ENCODE measurements at places on chromosomes 6 and 20. TPM values are rescaled to one million over a fixed set of nuclear protein-coding genes. Genes with fewer than 3 reads are reported as not detected.

Gene CST7
- total RNA-seq, result 77.8 TPM

Gene PRDM1
- 174 TPM for total RNA-seq

Gene SRSF12
- total RNA-seq, result 0.17 TPM

Gene EPPIN
- total RNA-seq, result not detected

Gene HLA-DPA1
- 33.8 TPM for total RNA-seq

Gene SOX12
- total RNA-seq, result 0.36 TPM

Gene GSTA1
- not detected for total RNA-seq

DNA sequence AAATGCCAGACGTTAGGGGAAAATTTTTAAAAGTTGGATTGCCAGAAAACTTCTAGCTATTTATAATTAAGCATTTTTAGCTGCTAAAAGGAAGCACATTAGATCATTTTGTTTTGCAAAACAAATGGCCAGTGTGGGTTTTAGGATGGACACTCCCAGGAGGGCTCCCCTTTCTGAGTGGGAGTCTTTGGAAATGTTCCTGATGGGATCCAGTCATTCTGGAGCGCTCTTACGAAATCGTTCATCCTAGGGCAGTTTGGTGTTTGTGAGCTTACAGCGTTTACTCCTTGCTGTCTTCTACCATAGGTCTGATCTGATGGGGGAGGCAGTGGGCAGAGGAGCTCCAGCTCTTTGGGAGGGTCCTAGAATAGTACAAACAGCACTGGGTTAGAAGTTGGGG lies 14.7 kb downstream of the GNAS start:
- H3K27ac ChIP-seq, result no peak overlapping the region
- DNase-seq, result no peak
- no peaks in the 10 kb centered on the region for H3K36me3 ChIP-seq
- H3K4me1 ChIP-seq, result peaks cover 4% of the 10 kb centered on the region
- H3K4me3 ChIP-seq, result no peak overlapping the region
- peaks cover 21% of the 10 kb centered on the region for H3K27me3 ChIP-seq

DNA sequence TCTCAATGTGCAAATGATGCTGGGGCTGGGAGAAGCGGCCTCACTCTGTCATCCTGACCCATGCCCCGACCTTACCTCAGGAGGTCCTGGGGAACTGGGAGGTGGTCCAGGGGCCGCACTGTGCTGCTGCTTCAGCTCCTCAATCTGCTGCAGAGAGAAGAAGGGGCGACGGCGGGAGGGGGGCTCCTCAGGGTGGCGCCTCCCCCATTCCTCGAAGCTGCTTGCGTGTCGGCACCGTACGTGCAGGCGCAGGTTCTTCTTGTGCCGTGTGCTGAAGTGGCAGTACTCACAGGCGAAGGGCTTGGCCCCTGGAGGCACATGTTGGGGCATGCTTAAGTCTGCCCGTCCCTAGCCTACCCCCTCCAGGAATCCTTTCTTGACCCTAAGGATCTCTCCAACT lies 12.9 kb downstream of the ZNF335 start:
- H3K4me3 ChIP-seq, result no peak overlapping the region
- DNase-seq, result no peak
- H3K27ac ChIP-seq, result no peak overlapping the region
- H3K27me3 ChIP-seq, result no peaks in the 10 kb centered on the region
- no peaks in the 10 kb centered on the region for H3K4me1 ChIP-seq

- no peaks in the 10 kb centered on the region for H3K27me3 ChIP-seq
- no peak for DNase-seq
- H3K36me3 ChIP-seq, result no peaks in the 10 kb centered on the region
- no peak overlapping the region for H3K27ac ChIP-seq
- no peak overlapping the region for H3K4me3 ChIP-seq
These were observed 144.4 kb downstream of the ADGRG6 start for GRCh38 chr6:142446168-142446567.

GRCh38 chr20:58171796-58172425 lies 56.5 kb downstream of the ANKRD60 start:
- no peaks in the 10 kb centered on the region for H3K4me1 ChIP-seq
- no peaks in the 10 kb centered on the region for H3K36me3 ChIP-seq
- no peak overlapping the region for H3K27ac ChIP-seq

DNA sequence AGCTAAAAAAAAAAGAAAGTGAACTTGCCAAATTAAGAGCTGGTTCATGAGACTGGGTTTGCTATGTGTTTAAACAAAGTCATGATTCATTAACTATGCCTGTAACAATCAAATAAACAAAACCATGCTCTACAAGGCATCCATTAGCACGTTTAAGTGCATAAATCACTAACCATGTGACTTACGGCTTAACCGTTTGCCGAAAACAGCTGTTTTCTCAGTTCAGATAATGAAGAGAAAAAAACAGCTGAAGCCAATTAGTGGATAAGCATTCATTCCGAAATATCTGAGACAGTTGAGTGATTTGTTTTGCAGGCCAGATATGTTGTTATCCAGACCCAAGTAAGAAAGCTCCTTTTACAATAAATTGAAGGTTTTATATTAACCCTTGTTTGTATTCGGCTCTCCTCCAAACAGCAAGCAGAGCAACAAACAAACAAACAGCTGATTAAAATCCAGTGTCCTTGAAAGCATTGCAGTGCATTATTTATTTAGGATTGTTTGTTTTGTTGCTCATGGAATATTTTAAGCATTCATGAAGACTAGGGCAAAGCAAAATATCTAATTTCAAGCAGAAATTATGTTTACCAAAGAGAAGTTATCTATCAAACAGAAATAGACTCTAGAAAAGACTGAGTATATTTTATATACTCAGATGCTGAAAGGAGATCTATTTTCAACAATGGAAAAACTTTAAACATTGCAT lies 343.5 kb downstream of the RFPL4B start:
- H3K4me3 ChIP-seq, result no peak overlapping the region
- H3K36me3 ChIP-seq, result no peaks in the 10 kb centered on the region
- H3K27ac ChIP-seq, result no peak overlapping the region
- no peak for DNase-seq
- H3K27me3 ChIP-seq, result no peaks in the 10 kb centered on the region

DNA sequence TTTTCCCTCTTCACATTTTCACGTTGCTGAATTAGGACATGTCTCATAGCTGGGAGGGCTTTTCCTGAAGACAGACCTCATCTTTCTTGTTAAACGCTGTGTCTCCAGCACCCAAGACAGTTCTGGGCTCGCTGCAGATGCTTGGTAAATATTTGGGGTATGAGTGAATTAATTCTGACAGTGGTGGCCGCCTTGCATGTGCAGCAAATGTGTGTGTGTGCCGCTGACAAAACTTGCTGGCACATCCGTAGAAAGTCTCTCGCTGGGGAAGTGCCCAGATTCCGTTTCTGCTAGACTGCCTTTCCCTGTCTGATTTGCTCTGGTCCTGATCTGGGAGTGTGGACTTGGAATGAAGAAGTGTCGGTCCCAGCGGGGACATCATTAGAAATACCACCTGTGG lies 48.2 kb upstream of the ZNFX1 start:
- H3K27me3 ChIP-seq, result peaks cover 16% of the 10 kb centered on the region
- no peaks in the 10 kb centered on the region for H3K36me3 ChIP-seq
- no peak overlapping the region for H3K4me3 ChIP-seq
- no peak for DNase-seq
- H3K27ac ChIP-seq, result no peak overlapping the region
- H3K4me1 ChIP-seq, result peaks cover 22% of the 10 kb centered on the region

DNA sequence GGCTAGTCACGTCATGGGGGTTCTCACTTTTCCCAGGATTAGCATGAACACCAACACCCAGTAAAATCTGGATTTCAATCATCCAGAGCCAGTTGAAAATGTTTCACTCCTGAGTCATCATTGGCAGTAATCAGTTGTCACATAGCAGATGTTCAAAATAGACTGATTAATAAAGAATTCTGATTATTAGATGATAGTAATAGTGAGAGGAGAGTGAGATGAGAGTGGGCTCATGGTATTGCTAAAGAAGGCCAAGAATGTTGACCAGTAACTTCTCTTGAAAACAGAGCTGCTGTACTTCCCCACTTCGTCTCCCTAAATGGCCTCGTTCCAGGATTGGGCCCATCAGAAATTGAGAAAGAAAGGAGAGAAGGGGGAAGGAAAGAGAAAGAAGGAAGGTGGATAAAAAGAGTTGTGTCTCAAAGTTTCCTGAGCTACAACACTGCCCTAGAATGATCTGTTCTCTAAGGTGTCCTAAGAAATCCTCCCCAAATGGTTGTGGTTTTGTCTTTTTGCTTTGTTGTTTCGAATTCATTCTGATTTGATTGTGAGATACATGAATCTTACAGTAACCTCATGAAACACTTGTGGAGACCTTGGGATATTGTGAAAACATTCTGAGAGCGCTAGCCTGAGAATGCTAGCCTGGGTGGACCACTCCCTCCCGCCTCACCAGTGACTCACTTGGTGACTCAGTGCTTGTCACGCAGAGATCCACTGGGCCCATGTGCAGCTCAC lies 502.2 kb upstream of the JARID2 start:
- H3K27ac ChIP-seq, result peak overlapping the region; percentile 94
- peaks cover 21% of the 10 kb centered on the region for H3K27me3 ChIP-seq
- DNase-seq, result peak; percentile 83
- peaks cover 65% of the 10 kb centered on the region for H3K4me1 ChIP-seq

DNA sequence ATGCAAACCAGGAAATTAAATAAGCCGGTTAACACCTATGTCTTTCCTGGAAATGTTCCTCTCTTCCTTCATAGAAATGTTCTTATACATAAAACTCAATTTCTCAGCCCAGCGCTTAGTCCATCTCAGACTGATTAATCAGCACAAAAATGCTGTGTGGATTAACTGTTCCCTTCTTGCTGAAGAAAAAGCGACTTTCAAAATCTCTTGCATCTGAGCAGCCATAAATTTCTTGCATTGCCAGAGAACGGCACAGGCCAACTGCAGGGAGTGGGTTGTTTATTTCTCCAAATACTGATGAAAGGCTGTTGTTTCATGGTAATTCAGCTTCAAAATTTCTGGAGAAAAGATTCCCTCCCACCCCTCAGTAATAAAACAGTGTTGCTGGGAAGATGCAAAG lies 517.6 kb downstream of the BTBD3 start:
- no peak overlapping the region for H3K27ac ChIP-seq
- H3K36me3 ChIP-seq, result no peaks in the 10 kb centered on the region
- no peak overlapping the region for H3K4me3 ChIP-seq
- DNase-seq, result no peak
- H3K27me3 ChIP-seq, result no peaks in the 10 kb centered on the region

- H3K27me3 ChIP-seq, result peaks cover 19% of the 10 kb centered on the region
- H3K4me1 ChIP-seq, result peaks cover 18% of the 10 kb centered on the region
- DNase-seq, result no peak
- H3K27ac ChIP-seq, result no peak overlapping the region
- peak overlapping the region; percentile 3 for H3K4me3 ChIP-seq
These were observed 92.4 kb upstream of the CD83 start for GRCh38 chr6:14025160-14025559.

GRCh38 chr6:11096109-11096508 lies 2.5 kb downstream of the SMIM13 start:
- no peaks in the 10 kb centered on the region for H3K27me3 ChIP-seq
- no peak overlapping the region for H3K27ac ChIP-seq
- peak overlapping the region; percentile 97 for H3K4me3 ChIP-seq
- DNase-seq, result no peak

GRCh38 chr20:32168184-32168910 lies 39.2 kb downstream of the PLAGL2 start:
- no peaks in the 10 kb centered on the region for H3K4me1 ChIP-seq
- H3K27me3 ChIP-seq, result no peaks in the 10 kb centered on the region
- no peak for DNase-seq
- peak overlapping the region; percentile 54 for H3K27ac ChIP-seq
- peaks cover 4% of the 10 kb centered on the region for H3K36me3 ChIP-seq

DNA sequence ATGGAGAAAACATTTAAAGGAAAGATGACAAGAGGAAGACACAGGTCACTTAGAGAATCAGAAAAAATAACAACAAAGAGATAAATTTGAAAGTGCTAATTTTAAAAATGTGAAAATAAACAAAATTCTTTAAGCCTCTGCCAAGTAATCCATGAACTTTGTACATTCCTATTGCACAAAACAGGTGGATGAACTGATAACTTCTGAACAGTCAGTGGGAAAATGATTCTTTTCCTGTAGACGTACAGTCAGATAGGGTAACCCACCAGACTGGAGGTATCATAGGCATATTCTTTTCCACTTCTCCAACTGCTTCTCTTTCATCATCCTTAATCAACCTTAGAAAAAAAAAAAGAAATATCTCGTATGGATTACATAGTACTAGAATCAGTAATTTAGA lies 36.5 kb upstream of the CRISP1 start:
- no peak for DNase-seq
- no peaks in the 10 kb centered on the region for H3K27me3 ChIP-seq

DNA sequence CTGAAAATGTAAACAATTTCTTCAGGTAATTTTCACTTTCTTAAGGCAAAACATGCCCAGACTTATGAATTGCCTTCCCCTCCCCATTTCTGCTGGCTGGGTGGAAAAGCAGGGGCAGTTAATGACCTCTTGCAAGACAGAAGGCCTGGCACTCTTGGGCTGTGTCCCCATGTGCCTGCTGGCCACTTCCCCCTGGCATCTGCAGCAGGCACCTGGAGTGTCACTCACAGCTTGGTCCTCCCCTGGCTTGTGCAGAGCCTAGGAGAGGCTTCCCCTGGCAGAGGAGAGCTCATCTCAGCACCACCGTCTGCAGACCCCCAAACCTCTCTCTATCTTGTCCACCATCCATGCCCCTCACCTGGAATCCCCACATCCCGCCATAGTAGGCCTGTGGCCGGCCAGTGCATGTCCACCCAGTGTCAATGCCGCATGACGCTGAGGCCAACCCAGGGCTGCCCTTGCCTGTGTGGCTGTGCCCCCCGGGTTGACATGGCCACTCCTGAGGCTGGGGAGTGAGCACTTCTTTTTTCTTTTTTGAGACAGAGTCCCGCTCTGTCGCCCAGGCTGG lies 83.5 kb upstream of the SLC22A23 start:
- H3K27ac ChIP-seq, result no peak overlapping the region
- no peak for DNase-seq
- no peaks in the 10 kb centered on the region for H3K36me3 ChIP-seq
- no peak overlapping the region for H3K4me3 ChIP-seq
- peaks cover 28% of the 10 kb centered on the region for H3K27me3 ChIP-seq

DNA sequence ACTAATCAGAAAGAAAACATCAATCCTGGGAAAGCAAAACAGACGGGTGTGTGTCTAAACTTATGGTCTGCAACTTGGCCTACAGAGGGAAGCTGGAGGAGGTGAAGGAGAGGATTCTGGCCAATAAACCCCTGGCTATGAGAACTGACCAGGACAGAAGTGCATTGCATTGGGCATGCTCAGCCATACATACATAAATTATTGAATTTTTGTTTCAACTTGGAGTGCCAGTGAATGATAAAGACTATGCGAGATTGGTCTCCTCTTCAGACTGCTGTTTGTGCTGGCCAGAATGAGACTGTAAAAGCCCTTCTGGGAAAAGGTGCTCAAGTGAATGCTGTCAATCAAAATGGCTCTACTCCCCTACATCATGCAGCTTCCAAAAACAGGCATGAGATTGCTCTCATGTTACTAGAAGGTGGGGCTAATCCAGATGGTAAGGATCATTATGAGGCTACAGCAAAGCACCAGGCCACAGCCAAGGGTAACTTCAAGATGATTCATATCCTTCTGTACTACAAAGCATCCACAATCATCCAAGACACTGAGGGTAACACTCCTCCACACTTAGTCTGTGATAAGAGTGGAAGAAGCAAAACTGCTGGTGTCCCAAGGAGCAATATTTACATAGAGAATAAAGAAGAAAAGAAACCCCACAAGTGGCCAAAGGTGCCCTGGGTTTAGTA lies 17.4 kb downstream of the ADNP start:
- H3K27me3 ChIP-seq, result no peaks in the 10 kb centered on the region
- H3K27ac ChIP-seq, result peak overlapping the region; percentile 34
- no peak for DNase-seq
- H3K4me1 ChIP-seq, result peaks cover 64% of the 10 kb centered on the region
- H3K4me3 ChIP-seq, result no peak overlapping the region

- no peak overlapping the region for H3K4me3 ChIP-seq
- peaks cover 8% of the 10 kb centered on the region for H3K27me3 ChIP-seq
- no peaks in the 10 kb centered on the region for H3K36me3 ChIP-seq
- H3K4me1 ChIP-seq, result peaks cover 4% of the 10 kb centered on the region
These were observed 68.6 kb upstream of the FBXL4 start for GRCh38 chr6:99016355-99016754.
